HepG2 (cell line): ENCODE measurements at places on chromosomes 2 and 18.

- no peak for DNase-seq
Observed at GRCh38 chr2:99166218-99166617, 11.5 kb downstream of the LIPT1 start.

GRCh38 chr2:23002234-23002633 is 382.7 kb upstream of the KLHL29 start:
- no peak for DNase-seq

DNA sequence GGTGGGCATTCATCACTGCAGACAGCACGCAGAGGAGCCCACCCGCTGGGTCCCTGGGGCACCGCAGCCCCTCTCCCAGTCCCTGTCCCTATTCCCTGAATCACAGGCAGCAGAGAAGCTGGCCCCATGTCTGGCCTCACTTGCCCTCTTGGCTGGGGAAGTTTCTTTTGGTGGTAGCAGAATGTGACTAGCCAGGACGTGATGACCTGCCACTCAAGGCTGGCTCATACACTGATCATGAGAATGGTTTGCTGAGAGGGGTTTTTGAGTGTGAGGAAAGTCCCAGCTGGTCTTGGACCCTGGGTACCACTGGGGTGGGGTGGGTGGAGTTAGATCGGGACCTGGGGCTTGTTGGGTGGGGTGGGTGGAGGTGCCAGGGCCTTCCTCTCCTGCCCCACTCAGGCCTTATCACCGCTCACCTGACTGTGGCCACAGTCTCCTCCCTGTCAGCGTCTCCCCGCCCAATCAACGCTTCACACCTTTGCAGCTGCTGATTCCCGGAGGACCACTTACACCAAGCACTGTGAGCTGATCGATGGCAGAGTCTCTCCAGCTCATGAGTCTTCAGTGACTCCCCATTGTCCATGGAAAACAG is 28.9 kb upstream of the FOSL2 start:
- DNase-seq = no peak

DNA sequence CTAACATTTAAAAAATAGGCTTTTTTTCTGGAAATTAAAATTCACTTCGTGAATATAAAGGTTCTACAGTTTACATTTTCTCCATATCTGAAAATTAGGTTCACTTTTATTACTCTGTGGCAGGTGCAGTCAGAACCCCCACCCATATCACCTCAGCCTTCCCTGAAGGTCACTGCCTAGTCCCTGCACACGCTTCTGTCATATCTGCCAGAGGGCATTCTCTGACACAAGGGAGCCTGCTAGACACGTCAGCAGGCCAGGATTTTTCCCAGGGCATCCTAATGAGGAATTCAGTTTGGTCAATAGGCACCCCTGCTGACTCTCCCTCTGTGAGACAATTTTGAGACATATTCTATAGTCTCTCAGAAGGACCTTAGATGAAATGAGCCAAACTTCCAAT is 475.7 kb upstream of the PKDCC start:
- no peak for DNase-seq
